Ammon's horn (tissue), 1 donor: ENCODE measurements at places on chromosomes 2 and 18.

- DNase-seq, result no peak
Observed at GRCh38 chr2:237478979-237479378, 8.1 kb upstream of the MLPH start.

- DNase-seq, result peak; percentile 77
Observed at GRCh38 chr18:44838971-44839666, 158.4 kb downstream of the SETBP1 start.

DNA sequence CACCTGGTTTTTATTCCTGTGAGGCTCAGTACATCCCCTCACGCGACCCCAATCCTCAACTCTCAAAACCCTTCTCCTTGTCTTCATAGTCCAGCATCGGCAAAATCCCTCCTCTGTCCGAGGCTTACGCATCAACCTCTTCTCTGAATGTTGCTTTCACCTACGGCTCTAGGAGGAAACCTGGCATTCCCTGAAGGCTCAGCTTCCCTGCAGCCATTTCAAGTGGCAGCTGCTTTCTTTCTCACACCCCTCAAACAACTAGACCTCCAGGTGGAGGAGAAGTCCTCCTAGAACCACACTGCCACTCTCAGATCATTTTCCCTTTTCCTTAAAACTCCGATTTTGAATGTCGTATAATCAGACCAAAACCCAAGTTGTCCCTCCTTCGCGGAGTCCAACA, 114.2 kb downstream of the DTNB start:
- no peak for DNase-seq

GRCh38 chr2:180520206-180520605, 460.2 kb upstream of the UBE2E3 start:
- peak; percentile 22 for DNase-seq

- DNase-seq, result peak; percentile 54
Observed at GRCh38 chr2:182642328-182642727, 73.7 kb upstream of the DNAJC10 start.

- DNase-seq, result no peak
Observed at GRCh38 chr2:231287696-231288095, 89.3 kb downstream of the ARMC9 start.

DNA sequence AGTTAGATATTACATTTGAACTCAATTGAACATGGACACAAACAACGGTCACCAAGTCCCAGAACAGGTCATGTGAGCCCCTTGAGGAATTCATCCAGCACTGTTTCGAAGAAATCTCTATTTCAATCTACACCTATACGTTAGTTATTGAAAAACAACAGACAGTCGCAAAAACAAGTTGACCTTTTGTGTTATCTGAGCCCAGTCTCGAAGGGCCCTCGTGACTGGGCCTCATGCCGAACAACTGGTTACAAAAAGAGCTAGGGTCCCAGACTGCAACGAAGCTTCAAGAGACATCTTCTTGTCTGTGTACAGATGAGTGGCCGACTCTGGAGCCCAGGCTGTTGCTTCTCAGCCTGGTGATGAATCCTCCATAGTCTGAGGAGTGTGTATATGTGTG, 5.3 kb upstream of the DSG2 start:
- DNase-seq, result no peak

GRCh38 chr2:232981767-232982360, 31.2 kb downstream of the NGEF start:
- DNase-seq, result no peak

GRCh38 chr2:210503001-210503623, 26.6 kb upstream of the LANCL1 start:
- DNase-seq, result peak; percentile 85

DNA sequence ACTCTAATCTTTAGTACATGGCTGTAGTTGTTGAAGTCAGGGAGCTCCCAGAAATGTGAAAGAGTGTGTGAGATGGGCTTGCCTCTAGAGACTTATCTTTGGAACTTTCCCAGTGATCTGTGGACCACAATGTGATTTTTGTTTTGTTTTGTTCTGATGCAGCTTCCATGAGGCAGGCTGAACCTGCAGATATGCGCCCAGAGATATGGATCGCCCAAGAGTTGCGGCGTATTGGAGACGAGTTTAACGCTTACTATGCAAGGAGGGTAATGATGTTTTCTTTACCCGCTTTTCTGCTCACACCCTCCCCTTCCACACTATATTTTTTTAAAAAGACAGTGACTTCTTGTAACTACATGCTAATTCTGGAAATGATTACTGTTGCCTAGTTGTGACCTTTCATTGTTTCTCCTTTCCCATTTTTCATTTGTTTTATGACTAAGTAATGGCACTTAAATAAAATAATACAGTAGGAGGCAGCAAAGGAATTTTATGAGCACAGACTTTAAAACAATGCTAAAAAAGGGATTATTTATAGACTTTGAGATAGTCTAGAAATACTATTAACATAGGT, 29.3 kb downstream of the BCL2L11 start:
- DNase-seq, result no peak

GRCh38 chr2:47310801-47311560, 92.0 kb upstream of the MSH2 start:
- peak; percentile 97 for DNase-seq
